Right ventricle myocardium superior (tissue), 1 donor: ENCODE measurements at places on chromosomes 13 and 19. TPM values are rescaled to one million over a fixed set of nuclear protein-coding genes. Genes with fewer than 3 reads are reported as not detected.

DNA sequence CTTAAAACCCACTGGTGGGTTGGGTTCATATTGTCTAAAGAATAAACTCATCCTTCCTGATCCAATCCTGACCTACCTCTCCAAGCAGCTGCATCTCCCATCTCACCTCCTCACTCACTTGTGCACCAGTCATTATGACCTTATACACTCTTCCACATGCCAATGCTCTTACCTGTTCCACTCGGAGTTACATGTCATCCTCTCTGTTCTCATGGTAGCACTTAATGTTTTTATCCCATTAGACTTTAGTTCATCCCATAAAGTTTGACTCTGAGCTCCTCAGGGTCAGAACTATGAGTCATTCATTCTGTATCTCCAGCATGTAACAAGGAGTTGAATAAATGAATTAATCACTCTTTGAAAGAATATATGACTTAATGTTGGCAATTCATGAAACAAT is 330.2 kb downstream of the KLF12 start:
- DNase-seq, result no peak

- no peak for DNase-seq
These were observed 4.6 kb upstream of the TCF3 start for GRCh38 chr19:1656988-1657536.

- peak; percentile 92 for DNase-seq
These were observed at the start of gene RAB20 for GRCh38 chr13:110561344-110562035. RAB20 (minus strand) TSS chr13:110561722; CDS start chr13:110561519, 203 bp downstream.

DNA sequence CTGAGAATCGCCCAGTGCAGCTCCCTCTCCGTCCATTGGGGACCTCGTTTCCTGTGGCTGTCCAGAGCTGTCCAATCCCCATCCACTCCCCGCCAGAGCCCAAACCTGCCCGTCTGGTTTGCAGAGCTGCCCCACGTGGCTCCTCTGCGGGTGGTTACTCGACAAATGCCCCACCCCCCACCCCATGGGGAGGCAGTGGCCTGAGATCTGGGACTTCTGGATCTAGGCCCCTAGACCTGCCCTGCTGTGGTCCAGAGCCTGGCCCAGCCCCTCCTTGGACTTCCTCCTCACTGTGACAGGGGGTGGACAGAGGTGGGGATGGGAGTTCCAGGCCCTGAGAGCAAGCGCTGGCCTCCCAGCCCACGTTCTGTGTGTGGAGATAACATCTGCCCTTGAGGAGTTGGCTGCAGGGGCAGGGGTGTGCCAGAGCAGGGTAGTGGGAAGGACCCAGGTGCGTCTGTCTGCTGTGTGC is 29.1 kb downstream of the PAK4 start:
- no peak for DNase-seq

Gene MCEMP1
- total RNA-seq, result 0.67 TPM

Gene SPACA4
- not detected for total RNA-seq

Gene ZNF541
- 0.35 TPM for total RNA-seq
